Esophagus mucosa (tissue), 1 donor: ENCODE measurements at places on chromosomes 1 and 21.

DNA sequence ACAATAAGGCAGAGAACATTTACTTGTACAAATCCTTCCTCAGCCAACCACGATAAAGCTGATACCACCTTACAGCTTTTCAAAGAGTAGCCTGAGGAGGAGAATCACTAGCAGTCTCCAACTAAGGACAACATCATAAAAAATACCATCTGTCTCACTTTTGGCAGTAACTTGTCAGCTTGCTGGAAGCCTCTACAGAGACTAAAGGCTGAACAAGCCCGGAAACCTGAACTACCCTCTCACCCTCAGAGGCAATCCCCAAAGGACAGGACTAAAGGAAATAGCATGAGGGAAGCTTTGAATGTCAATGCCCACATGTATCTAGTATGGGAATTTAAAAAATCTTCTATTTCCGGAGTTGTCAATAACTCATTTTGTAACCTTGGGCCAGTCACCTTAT is 10.6 kb downstream of the SRSF4 start:
- no peak for ATAC-seq

DNA sequence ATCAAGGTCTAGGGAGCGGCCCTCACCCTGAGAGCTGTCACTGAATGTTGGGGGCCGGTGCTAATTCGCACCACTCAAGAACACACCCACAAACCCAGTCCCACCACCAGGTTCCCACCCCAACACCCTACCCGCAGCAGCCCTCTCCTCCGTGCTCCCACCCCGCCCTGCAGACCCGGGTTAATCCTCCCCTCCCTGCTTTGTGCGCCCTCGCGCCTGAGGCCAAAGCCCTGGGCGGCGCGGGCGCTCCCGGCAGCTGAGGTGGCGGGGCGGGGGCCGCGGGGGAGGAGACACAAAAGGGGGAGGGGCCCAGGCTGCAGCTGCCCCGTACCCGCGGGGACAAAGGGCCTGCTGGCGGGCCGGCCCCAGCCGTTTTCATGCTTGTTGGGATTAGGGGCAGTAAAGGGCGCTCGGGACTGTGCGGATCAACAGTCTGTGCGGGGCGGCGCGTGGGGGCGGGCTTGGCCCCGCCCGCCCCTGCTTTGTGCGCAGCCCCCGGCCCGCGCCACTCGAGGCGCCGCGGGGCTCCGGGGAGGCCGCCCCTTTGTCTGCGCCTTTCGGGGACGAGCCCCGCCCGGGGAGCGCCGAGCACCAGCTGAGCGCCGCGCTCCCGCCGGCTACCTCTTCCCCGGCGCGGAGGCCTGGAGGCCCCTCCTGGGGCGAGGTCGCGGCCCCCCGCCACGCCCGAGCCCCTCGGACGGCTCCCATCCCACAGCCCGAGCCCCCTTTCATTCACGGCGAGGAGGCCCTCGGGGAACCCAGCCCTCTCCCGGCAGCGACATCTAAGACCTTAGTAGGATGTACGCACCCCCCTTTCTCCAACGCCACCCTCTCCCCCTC is 10.9 kb downstream of the C1orf216 start:
- ATAC-seq: peak; percentile 30

GRCh38 chr1:150562446-150563339 is 13.5 kb downstream of the ADAMTSL4 start:
- no peak for ATAC-seq

DNA sequence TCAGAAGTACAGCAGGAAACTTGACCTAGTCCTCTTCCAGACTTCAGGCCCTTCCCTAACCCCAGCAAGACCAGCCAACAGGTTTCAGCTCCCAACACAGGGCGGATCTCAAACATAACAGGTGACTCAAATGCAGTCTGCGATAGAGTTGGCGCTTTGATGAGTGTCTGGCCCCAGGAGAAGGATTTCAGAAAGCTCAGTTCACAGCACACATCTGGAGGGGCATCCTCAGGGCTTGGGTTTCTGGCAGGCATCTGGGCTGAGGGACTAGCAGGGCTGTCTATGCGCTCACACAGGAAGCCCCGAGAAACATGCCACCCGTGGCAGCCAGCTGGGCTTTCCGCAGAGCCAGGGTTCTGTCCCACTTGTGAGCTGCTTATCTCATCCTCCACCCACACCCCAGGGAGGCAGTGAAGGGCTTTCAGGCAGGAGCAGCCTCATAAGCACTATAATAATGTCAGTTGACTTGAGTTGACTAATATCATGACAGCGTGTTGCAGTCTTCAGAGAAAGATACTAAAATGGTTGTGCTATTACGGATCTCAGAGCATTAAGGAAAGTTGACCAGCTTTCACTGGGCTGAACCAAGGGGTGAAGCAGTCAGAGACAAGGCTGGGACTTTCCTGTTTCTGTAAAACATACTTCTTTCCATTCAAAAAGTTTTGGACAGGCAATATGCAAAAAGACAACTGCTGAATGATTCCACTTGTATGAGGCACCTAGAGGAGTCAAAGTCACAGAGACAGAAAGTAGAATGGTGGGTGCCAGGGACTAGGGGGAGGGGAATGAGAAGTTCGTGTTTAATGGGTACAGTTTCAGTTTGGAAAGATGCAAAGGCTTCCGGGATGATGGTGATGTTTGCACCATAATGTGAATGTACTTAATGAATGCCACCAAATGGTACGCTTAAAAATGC is 233.0 kb upstream of the IRF2BP2 start:
- ATAC-seq: peak; percentile 12

DNA sequence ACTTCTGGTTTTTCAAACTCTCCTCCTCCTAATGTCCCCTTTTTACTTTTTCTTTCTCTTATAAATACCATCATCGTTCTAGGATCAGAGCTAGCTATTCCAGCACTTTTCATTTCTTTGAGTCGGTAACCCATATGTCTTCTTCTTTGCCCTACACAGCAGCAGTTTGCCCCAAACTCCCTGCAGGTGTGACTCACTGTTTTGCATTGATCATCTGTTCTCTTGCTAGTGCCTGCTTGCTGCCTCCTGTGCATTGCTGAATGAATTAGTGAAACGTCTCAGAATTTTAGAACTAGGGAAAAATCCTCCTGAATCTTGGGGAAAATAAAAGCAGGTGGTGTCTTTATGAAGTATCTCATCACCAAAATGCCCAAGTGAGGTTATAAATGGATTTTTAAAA is 21.7 kb downstream of the KCNK2 start:
- ATAC-seq: no peak

DNA sequence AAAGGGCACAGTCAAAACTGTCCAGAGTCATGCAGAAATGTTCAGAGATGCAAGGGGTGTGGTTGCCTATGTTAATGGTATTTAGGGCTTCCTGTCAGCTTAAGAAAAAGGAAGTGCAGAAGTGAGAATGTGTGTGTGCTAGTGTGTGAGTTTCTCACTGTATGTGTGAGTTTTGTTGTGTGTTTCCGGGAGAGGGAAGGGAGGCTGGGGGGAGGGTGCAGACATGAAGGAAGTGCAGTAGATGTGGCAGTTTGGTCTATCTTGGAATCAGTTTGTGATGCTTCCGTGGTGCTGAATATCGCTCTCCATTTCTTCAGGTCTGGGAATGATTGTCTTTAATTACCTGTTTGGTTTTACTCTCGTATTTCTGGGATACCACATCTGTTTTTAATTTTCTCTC is 16.5 kb upstream of the ATP6V1G3 start:
- ATAC-seq: peak; percentile 69

- no peak for ATAC-seq
These were observed 37.4 kb upstream of the ERRFI1 start for GRCh38 chr1:8063298-8064036.

- ATAC-seq: no peak
These were observed 223.7 kb downstream of the VAV3 start for GRCh38 chr1:107741242-107741641.

- no peak for ATAC-seq
These were observed at the start of gene PDE4B for GRCh38 chr1:65792669-65793358. Gene PDE4B (plus strand): TSS chr1:65792895.

- ATAC-seq: peak; percentile 28
These were observed 115.5 kb downstream of the DHRS3 start for GRCh38 chr1:12502336-12503109.

- no peak for ATAC-seq
These were observed at the start of gene MAP3K21 for GRCh38 chr1:233327651-233328141. Gene MAP3K21 (plus strand): TSS chr1:233327724. CDS start chr1:233328029, 305 bp downstream.

DNA sequence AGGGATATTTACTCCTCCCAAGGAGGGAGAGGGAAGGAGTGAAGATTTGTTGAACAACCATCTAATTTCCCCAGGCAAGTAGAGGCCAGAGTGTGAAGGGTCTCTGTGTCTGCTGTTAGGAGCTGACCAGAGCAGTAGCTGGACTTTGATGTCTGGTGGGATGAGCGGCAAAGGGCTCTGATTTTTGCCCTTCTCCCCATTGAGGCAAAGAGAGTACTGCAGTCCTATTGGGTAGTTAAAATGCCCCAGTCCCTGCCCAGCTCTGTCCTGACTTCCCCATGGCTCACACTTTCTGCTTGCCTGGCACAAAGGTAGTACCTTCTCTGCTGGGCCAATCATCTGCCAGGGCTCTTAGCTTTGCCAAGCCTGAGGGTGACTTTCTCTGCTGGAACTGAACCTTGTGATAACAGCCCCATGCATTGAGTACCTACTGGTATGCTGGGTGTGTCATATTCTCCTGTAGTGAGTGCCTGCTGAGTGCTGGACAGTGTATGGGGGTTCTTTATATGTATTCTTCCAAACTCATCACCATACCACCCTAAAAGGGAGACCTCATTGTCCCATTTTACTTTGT is 64.0 kb upstream of the SELENON start:
- peak; percentile 24 for ATAC-seq

DNA sequence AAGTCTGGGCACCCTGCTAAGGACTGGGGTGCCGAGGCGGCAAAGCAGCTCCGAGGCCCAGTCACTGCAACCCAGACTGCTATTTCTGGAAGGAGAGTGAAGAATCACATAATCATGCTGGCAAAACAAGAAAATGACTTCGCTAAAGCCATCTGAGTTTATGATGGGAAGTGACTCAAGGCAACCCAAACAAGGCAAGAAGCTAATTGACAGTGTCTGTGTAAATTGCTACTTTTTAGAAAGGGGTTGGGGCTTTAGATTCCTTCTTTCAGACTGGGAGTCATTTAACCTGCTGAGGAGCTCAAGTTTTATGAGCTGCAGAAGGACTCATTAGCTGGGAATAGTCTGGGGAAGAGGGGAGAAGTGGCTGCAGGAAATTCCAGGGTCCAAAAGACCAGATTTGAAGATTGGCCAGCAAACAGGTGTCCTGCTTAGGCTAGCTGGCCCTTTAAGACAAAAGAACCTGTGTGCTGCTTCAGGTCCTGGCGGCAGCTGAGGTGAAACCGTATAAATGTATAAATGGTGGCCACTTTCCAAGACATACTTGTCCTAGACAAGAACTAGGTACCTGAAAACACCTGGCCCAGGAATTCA is 28.1 kb downstream of the TSHB start:
- no peak for ATAC-seq

GRCh38 chr1:22880174-22880601 is 92.5 kb downstream of the LACTBL1 start:
- peak; percentile 40 for ATAC-seq

GRCh38 chr1:46081206-46081605 is 51.2 kb downstream of the PIK3R3 start:
- ATAC-seq: no peak

DNA sequence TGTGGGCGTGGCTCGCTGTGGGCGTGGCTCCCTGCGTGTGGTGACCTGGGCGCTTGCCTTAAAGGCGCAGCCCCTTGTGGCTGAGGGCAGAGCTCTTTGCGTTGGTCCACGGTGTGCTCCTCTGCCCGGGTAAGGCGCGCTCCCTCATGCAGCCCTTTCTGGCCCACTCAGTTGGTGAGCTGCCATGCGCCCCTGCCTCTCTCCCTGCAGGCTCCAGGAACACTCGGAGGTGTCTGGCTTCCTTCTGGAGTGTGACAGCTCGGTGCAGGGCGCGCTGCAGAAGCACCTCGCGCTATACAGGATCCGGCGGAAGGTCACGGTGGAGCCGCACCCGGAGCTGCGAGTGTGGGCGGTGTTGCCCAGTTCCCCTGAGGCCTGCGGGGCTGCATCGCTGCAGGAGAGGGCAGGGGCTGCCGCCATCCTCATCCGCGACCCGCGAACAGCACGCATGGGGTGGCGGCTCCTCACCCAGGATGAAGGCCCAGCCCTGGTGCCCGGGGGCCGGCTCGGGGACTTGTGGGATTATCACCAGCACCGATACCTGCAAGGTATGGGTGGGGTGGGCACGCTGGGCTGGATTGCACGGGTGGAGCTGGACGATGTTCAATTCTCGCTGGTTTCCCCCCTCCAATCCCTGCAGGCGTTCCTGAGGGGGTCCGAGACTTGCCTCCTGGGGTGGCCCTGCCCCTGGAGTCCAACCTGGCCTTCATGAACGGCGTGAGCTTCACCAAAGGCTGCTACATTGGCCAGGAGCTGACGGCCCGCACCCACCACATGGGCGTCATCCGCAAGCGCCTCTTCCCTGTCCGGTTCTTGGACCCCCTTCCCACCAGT is 9.1 kb downstream of the IBA57 start:
- ATAC-seq: peak; percentile 53

DNA sequence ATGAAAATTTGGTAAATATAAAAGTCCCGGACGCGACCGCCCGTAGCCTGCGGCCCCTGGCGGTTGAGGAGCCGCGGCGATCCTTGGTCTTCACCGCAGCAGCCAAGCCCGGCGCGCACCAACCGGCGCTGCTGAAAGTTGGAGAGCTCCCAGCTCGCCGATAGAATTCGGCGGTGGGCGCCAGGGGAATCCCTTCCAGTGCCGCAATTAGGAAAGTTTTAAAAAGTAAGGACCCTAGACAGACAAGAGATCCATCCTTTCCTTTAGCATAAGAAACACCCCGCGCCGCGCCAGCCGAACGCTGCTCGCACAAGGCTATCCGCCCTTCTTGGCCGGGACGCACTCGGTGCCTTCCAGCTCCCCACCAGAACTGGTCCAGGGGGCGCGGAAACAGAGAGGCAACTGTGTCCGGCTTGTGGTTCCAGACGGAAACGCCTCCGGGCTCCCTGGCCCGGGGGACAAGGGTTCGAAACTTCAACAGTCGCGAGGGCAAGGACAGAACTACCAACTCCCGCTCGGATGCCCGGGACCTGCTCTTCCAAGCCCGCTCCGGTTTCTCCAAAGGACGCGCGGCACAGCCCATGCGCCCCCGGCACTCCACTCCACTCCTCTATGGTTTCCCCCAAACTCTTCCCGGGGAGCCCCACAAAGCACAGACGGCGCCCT is 1.7 kb downstream of the FAM78B start:
- ATAC-seq: no peak

DNA sequence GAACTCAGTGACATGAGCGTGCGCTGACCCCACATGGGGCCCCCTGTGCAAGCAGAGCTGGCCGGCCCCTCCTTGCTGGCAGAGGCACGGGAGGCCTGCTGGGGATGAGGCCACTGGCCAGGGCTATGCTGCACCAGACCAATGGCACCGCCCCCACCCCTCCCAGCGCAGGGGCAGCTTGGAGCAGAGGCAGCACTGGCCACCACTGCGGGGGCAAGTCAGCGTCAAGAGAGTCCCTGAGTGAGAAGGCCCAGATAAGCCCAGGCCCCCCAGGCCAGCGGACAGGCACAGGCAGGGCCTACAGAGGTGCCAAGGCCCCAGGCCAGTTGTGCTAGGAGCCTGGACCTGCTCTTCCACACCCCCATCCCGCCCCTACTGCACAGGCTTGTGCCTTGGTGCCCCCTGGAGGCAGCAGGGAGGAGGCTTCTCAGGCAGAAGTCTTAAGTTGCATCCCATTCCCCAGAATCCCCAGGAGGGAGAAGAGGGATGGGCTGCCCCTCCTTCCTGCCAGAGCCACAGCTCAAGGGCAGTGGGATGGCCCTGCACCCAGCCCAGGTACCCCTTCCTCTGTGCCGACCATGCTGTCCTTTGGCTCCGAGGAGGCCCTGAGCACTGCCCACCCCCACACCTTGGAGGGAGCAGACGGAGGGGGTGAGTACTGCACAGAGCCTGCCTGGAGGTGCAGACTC is 35.8 kb downstream of the EPHX1 start:
- ATAC-seq: peak; percentile 86
